ENCODE measurements at places on chromosomes 11 and 22. TPM values are rescaled to one million over a fixed set of nuclear protein-coding genes. Genes with fewer than 3 reads are reported as not detected.

Gene OR51F2
- total RNA-seq, result not detected

Gene ACTN3
- not detected for total RNA-seq

Gene KDM4D
- total RNA-seq, result 0.42 TPM

Gene TRIM29
- not detected for total RNA-seq

Gene BBOX1
- total RNA-seq, result not detected

Gene PRR5L
- total RNA-seq, result 19.5 TPM

Gene PKDREJ
- under 0.01 TPM for total RNA-seq

Gene PANX2
- 0.94 TPM for total RNA-seq

Gene MISFA
- total RNA-seq, result 0.52 TPM

Gene OR10AG1
- not detected for total RNA-seq

Gene RTN4RL2
- total RNA-seq, result 0.10 TPM

Gene SAC3D1
- total RNA-seq, result 0.52 TPM

Gene MAJIN
- total RNA-seq, result not detected

Gene MS4A15
- total RNA-seq, result not detected

Gene TRIM22
- total RNA-seq, result 252 TPM

Gene MS4A4E
- total RNA-seq, result 1.4 TPM

Gene GGT1
- total RNA-seq, result 8.8 TPM

Gene SMTNL1
- 0.10 TPM for total RNA-seq

Gene MN1
- total RNA-seq, result 4.5 TPM

Gene C11orf91
- total RNA-seq, result not detected

Gene SF1
- total RNA-seq, result 773 TPM

Gene HORMAD2
- total RNA-seq, result not detected

Gene PIK3IP1
- total RNA-seq, result 608 TPM

Gene VSTM5
- total RNA-seq, result not detected

Gene RPS25
- total RNA-seq, result 4,016 TPM

Gene DDTL
- 3.8 TPM for total RNA-seq

Gene PTDSS2
- total RNA-seq, result 8.8 TPM

Data from mononuclear cell (primary cell).